Type B pancreatic cell (in vitro differentiated cells): ENCODE measurements at places on chromosomes 4 and X.

GRCh38 chr4:163110442-163110841, 56.2 kb downstream of the NAF1 start:
- DNase-seq: no peak

GRCh38 chr4:140078366-140078765, 75.6 kb downstream of the MAML3 start:
- DNase-seq: no peak

- no peak for DNase-seq
Measured at GRCh38 chr4:70895811-70896491, 6.2 kb upstream of the MOB1B start.

- DNase-seq: no peak
Measured at GRCh38 chr4:125650557-125650956, 335.8 kb downstream of the FAT4 start.

- DNase-seq: no peak
Measured at GRCh38 chr4:110310795-110311194, 112.4 kb upstream of the ELOVL6 start.

- no peak for DNase-seq
Measured at GRCh38 chr4:183912585-183912984, 7.5 kb downstream of the STOX2 start.

- no peak for DNase-seq
Measured at GRCh38 chr4:148447681-148448080, 5.5 kb upstream of the NR3C2 start.

DNA sequence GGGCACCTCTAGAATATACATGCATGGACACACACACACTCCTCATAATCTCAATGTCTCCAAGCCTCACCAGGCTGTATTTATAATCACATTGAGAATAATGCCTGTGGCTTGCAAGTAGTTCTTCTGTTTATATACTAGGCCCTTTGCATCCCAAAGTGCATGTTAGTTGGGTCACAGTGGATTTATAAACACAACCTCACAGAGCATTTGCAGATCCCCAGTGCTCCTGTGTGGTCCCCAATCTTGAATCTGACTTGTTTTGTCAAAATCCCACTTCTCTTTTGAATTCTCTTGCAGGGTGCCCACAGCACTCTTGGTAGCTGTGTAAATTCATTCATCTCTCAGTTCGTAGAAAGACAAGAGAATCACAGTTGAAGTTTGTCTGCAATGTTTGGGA, 49.6 kb upstream of the PROM1 start:
- no peak for DNase-seq

- DNase-seq: no peak
Measured at GRCh38 chr4:3451956-3452355, 10.2 kb downstream of the HGFAC start.

- no peak for DNase-seq
Measured at GRCh38 chr4:60934566-60935295, 265.4 kb upstream of the ADGRL3 start.

GRCh38 chr4:56007154-56007553, 58.4 kb downstream of the CEP135 start:
- no peak for DNase-seq

- no peak for DNase-seq
Measured at GRCh38 chrX:4668802-4669536, 955.5 kb upstream of the PRKX start.

DNA sequence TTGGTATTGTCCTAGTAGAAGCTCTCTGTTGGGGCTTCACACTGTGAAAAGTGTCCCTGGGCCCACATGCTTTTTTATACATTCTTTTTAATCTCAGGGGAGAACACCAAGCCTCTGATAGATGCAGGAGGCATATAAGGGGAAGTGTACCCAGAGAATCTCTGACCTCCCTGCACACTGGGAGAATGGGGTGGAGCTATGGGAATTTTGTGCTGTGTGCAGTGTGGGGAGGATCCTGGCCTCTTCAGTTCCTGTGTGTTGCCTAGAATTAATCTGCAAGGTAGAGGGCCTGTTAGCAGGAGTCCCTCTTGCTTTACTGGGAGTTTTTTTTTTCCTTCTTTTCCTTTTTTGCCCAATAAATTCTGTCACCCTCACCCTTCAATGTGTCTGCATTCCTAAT, 49.2 kb upstream of the SPIN4 start:
- DNase-seq: no peak

DNA sequence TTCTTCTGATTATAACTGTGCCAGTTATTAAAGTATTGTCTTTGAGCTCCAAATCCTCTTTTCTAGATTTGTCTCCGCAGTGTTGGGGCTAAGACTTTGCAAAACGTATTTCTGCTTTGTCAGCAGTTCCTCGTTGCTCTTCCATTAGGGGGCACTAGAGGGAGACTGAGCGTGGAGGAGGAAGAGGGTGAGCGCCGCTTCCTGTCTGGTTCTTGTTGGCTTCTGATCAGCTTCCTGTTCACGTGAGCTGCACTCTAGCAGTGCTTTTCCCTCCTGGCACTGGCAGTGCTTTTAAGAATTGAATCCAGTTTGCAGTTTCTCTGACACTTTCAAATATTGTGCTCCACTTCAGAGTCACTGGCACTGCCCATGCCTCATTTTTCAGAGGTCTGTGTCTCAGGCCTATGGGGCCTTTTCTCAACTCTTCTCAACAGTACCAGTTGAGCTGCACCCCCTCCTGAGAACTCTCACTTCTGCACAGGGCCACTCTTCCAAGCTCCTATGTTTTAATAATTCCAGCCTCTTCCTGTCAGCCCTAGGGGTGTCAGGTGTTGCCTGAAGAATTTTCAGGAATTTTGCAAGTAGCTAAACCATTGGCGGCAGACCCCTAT, 54.4 kb upstream of the LCORL start:
- DNase-seq: no peak

- DNase-seq: no peak
Measured at GRCh38 chrX:54042609-54043021, 1.7 kb downstream of the PHF8 start.

DNA sequence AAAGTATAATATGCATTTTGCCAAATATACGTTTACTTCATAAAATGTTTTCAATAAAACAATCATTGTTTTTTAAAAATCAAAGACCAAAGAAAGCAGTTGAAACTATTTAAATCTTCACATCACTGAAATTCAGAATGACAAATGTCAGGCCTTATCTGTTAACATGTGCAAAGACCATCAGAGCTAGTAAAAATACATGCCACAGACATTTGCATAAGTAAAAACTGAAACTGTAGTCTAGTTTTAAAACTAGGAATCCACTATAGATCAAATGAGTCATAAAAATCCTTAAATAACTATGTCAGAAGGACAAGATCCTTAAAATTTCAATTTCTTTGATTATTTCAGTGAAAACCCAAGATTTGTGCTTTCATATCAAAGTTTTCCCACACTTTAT, 24.8 kb downstream of the KLHL15 start:
- DNase-seq: no peak

DNA sequence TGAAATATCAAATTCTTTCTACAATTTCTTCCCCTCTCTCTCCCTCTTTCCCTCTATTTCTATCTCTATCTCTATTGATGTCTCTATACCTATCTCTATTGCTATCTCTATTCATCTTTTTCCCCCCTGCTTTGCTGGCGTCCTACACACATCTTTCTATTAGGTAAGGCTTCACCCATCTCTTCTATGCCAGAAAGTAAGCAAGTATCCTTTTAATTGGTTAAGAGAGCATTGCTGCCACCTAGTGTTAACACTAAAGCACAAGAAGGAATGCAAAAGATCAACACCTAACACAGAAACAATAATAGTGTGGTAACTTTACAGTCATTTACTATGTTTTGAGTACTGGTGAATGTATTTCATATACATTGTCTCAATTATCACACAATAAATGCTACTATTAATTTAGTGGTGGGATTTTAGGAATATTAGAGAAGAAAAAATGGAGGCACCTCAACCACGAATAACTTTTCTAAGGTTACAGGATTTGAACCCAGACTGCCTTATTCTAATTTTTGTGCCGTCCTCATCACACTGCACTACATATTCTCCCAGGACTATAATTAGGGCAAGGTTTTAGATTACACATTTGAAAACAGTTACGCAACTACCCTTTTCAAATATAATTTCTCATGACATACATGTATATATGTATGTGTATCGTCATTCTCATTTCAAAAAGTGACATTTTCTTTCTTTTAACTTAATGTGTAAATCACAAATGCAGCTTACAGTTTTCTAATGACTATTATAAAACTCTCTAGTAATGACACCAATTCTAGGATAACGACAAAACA, 3.7 kb upstream of the C4orf36 start:
- no peak for DNase-seq

DNA sequence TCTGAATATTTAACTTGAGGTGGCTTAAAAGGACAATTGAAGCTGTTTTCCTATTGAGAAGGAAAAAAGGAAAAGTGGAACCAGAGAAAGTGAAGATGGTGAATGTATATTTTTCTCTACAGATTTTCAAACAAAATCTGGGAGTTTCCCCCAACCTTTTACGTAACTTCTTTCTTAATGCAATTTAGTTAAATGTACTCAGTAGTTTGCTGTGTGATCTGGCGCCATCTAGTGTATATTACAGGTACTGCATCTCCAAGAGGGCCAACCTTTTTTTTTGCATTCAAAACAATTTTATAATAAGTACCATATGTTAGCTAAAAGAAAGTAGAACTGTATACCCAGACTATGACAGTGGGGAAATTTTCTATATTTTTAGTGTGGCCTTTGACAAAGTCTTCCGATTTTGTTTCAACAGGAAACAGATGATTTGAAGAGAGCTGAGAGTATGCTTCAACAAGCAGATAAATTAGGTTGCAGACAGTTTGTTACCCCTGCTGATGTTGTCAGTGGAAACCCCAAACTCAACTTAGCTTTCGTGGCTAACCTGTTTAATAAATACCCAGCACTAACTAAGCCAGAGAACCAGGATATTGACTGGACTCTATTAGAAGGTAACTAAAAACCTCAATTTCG, 82.0 kb downstream of the PLS3 start:
- DNase-seq: no peak

GRCh38 chrX:10634392-10635161, 14.2 kb upstream of the MID1 start:
- no peak for DNase-seq

GRCh38 chr4:98204236-98204553, 57.0 kb upstream of the RAP1GDS1 start:
- no peak for DNase-seq

DNA sequence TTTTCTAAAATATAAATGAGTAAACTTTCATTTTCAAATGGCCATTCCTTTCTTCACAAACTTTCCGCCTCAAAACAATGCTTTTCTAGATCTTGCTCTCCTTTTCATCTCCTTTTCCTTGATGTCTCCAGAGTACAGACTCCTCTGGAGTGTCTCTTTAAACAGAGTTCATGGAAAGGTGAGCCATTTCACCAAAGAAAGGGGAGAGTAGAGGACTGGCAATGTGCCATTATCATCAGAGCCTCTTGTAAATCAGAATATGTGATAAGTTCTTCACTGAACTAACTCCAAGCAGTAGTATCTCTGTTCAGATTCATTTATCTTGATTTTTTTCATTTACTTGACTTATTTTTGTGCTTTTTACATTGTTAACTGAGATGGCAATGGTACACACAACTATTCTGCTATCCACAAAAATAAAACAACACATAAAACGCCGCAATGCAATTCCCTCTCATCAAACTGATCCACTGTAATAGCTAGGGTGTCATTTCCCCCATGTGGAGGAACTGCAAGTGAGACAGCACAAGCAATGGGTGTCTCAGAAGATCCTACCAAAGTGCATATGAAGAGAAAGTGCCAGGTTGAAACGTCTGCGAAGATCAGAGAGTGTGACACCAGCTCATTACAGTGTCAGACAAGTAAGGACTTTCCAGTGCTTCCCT, 125.4 kb downstream of the RASL11B start:
- no peak for DNase-seq

DNA sequence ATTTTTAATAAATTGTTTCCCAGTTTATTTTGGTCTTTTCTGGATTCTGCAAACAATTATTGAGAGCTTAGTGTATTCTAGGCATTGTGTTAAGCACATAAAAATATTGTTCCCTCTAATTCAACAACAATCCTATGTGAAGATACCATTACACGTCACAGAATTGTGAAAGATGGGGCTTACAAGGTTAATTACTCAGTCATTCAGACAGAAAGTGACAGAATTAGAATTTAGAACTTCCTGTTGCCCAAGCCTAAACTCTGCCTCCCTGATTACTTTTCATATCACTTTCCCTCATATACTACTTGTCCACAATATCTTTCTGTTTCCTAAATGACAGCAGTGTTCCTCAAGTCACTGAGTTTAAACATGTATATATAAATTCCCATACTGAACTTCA, 186.7 kb upstream of the VEGFC start:
- DNase-seq: no peak

GRCh38 chr4:148159793-148160192, 282.4 kb downstream of the NR3C2 start:
- DNase-seq: no peak

DNA sequence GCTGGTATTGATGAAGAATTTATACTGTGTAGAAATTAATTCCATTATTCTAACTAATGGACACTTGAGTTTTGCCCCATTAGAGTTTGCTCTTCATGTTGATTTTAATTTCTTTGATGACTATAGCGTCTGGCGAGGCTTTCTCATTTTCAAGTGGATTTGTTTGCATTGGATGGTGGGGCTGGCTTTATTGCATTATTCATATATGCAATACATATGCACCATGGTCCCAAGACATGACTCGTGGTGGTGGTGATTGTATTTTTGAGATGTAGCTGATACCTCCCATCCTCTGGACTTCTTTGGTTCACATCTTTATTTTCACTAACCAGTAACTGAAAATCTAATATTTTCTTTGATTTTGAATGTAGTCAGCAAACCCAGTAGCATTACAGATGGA, 39.8 kb downstream of the PTTG2 start:
- no peak for DNase-seq

GRCh38 chr4:108204518-108204917, 35.8 kb upstream of the LEF1 start:
- DNase-seq: no peak

DNA sequence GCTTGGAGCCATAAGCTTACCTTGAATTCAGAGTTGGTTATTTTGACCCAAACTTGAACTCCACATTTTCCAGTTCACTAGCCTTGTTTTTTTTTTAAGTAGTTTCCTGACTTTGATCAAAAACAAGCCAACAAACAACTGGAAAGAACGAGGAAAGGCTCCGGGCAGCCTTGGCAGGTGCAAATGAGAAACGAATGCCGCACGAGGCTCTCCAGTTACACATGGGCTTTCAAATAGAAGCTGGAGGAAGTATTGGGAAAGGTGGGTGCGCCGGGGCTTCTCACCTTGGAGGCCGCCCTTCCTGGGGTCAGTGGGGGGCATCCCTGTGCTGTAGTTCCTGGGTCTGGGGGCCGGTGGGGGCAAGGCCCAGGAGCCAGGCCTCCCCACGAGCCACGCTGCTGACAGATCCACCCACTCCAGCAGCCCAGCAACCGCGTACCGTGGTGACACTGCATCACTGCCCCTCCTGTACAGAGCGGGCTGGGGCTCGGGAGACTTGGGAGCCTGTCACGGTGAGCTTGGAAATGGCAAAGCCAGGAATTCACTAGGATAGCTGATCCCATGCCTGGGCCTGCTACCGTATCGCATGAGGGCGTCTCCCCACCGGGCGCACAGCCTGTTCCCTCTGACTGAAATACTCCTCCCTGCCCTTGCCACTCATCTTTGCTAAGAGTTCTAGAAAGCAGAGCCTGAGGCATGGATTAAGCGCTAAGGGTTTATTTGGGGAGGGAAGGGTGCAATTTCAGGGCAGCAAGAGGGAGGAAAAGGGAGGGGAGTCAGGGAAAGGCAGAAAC, 50.9 kb upstream of the ADRA2C start:
- no peak for DNase-seq
